HuH-7 (cell line): ENCODE measurements at places on chromosomes 5 and 9.
A peak's percentile ranks its signal among the peaks of the same experiment; 100 is the strongest.

DNA sequence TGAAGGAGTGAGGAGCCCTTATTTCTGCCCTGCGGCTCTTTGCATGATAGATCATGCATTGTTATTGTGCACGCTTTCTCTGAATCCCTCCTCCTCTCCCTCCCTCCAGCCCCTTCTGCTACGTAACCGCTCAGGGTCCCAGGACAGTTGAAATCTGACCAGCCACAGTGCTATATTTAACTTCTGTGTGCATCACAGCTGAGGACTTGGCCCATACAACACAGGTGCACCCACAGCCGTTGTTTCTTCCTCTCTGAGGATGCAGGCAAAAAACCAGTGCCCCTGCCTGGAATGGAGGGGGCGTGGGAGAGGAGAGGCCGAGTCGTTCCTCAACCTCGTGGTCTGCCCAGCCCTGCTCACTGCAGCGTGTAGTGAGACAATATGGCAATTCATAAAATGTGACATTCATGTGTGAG lies 335.6 kb upstream of the CLINT1 start:
- DNase-seq: no peak

GRCh38 chr5:68172314-68172713 lies 43.2 kb upstream of the PIK3R1 start:
- DNase-seq: no peak

GRCh38 chr5:42811591-42812446 lies at the start of gene SELENOP:
TSS of gene SELENOP (minus strand) at chr5:42811892. CDS start at chr5:42808353, 3,539 bp downstream.
- peak; percentile 81 for DNase-seq

- DNase-seq: no peak
Observed at GRCh38 chr9:15421532-15421931, 1.1 kb upstream of the SNAPC3 start.

- no peak for DNase-seq
Observed at GRCh38 chr9:80040457-80040856, 468.7 kb downstream of the TLE4 start.

- no peak for DNase-seq
Observed at GRCh38 chr5:144011388-144011787, 159.1 kb downstream of the YIPF5 start.

DNA sequence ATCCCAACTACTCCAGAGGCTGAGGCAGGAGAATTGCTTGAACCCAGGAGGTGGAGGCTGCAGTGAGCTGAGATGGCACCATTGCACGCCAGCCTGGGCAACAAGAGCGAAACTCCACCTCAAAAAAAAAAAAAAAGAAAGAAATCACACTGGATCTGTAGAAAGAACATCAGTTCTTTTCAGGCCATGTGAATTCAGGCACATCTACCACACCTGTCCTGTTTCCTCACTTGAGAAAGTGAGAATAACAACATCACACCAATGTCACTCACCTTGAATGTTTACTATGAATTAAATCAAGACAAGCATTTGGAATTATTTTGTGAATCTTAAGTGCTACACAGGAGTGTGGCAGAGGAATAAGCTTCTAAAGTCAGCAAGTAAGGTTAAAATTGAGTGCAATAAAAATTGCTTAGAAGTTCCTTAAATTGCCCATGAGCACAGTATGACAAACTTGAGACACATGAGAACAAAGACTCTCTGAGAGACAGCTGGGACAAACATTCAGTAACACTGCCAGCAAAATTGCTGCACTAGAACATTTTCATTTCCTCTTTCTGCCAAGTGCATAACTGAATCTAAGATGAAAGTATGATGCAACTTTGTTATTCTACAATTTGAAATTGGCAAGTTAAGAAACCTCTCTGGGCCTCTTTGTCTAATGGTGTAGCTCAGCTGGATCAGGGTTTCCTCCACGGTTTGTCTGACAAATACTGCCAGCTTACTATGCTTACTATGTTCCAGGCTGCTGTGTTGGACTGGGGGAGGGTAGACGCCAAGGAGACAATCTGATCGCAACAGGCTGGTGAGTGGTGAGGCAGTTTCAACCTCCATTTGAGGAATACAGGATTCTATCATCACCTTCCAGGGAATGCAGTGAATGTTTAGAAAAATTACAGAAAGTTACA lies 1.9 kb upstream of the RIC1 start:
- no peak for DNase-seq

- no peak for DNase-seq
Observed at GRCh38 chr5:41264019-41264418, 50.7 kb upstream of the C6 start.

DNA sequence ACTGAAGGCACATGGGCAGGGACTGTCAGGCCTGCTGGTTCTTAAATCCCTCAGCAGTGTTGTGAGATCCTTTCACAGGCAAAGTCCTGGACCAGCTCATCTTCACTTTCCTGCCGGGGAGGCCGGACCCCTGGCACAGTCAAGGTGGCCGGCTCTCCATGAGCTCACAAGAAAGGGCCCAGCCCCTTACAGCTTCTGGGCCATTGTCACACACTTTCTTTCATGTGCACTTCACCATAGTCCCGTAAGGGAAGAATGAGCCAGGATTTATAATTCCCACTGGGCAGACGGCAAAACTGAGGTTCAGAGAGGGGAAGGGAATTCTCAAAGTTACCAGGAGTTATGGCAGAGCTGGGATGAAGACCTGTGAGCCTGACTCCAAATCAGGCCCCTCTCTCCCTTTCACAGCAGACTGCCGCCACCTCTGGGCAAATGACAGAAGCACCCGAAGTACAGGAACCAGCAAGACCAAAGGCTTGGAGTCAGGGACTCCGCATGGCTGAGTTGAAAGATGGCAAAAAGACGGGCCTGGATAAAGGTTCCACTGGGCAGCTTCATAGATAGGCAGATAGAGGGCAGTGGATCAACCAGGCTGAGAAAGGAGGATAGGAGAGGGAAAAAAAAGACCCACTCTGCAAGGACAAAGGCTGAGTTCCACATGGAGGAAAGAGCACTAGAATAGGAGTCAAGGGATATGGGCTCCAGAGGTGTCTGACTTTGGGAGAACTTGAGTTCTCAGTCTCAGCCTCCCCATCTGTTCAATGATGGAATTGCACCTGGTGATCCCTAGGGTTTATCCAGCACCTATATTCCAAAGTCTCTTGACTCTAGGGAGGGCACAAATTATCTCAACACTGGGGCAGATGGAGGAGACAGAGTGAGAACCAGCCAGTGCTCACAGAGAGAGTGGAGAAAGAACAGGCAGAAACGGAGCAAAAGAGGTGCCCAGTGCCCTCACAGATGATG lies 128.7 kb downstream of the PAX5 start:
- DNase-seq: peak; percentile 60

- no peak for DNase-seq
Observed at GRCh38 chr9:104774132-104774531, 10.2 kb downstream of the NIPSNAP3B start.

- no peak for DNase-seq
Observed at GRCh38 chr5:127650022-127650421, 1.1 kb downstream of the CTXN3 start.

- no peak for DNase-seq
Observed at GRCh38 chr5:1310118-1310517, 15.2 kb upstream of the TERT start.

GRCh38 chr9:125106285-125106893 lies 36.9 kb downstream of the SCAI start:
- DNase-seq: no peak

GRCh38 chr9:106886111-106887046 lies 23.4 kb downstream of the ZNF462 start:
- DNase-seq: no peak

- no peak for DNase-seq
Observed at GRCh38 chr9:108002371-108002956, 512.9 kb upstream of the KLF4 start.

- DNase-seq: no peak
Observed at GRCh38 chr5:53915120-53915519, 354.7 kb downstream of the NDUFS4 start.

DNA sequence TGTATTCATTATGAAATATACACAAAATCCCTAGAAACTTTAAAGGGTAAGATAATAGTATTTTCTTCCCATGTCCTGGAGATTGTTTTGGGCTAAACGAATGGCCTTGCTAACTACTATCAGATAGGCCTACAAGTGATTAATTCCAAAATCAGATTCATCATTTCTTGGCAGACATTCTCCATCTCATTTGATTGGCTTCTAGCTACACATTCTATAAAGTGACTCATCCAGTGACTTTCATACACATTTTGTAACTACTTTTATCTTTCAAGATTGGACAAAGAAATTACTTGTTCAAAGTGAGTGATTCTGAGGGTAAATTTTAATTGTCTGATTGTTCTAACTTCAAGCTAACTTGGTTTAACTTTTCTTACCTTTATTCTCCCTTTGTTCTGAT lies 93.3 kb downstream of the RAPGEF6 start:
- DNase-seq: no peak

GRCh38 chr5:116806836-116807235 lies 232.2 kb upstream of the SEMA6A start:
- no peak for DNase-seq

DNA sequence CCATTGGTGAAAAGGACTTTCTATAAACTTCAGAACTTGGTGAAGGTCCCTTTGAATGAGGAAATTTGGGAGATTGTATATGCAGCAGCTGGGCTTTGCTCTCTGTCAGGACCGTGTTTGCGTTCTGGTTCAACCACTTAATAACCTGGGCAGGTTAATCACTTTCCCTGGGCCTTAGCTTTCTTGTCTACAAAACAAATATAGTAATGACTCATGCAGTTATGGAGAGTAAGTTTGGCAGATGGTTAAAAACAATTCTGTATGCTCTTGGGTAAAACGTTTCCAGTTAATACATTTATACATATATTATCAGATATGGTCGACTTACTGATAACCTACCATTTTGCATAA lies 197.0 kb downstream of the ARHGEF28 start:
- DNase-seq: no peak

DNA sequence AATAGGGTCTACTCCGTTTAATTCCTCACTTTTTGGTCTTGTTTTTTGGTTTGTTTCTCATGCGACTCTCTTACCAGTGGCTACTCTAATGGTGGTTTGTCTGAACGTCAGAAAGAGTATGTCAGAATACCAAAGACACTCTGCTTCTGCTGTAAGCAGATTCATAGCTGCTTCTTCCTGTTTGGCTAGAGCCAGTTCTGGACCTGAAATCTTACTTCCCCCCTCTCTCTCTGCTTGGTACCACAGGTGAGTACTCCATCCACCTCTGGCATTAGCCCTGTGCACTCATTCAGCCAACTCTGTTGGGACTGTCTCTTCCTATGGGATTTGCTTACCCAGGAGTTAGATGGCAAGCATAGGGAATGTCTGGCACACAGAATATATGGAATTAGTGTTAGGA lies 6.6 kb downstream of the ZCCHC7 start:
- no peak for DNase-seq

DNA sequence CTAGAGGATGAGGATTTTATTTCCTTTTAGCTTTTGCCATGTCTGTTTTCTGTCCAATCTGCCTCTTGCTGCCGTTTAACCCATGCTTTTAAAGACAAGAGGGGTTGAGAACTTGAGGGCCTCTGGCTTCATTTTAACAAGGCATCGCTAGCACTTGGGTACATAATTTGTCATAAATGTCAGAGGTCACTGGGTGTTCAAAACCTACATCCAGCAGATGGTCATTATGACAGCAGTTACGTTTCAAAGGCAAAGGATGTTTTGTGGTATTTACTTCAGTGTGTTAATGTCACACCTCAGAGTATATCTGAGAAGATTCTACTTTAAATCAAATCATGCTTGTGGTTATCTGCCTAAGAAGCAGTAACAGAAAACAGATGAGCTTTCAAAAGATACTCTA lies 918.3 kb downstream of the NR2F1-AS1 start:
- no peak for DNase-seq

DNA sequence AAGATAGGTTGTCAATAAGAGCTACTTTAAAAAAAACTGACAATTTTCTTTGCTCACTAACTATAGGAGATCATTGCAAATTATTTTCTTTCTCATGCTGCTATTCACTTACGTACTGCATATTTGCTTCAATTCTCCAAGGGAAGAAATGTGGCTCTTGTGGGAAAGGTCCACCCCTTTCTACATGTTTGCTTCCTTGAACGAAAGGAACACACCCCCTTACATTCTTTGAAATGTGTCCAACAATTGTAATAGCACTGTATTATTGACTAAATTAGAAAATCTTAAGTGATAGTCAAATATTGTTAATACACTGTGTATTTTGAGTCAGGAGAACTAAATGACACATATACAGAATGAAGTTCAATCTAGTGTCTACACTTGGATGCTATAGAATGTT lies 5.2 kb downstream of the MEF2C start:
- DNase-seq: no peak

DNA sequence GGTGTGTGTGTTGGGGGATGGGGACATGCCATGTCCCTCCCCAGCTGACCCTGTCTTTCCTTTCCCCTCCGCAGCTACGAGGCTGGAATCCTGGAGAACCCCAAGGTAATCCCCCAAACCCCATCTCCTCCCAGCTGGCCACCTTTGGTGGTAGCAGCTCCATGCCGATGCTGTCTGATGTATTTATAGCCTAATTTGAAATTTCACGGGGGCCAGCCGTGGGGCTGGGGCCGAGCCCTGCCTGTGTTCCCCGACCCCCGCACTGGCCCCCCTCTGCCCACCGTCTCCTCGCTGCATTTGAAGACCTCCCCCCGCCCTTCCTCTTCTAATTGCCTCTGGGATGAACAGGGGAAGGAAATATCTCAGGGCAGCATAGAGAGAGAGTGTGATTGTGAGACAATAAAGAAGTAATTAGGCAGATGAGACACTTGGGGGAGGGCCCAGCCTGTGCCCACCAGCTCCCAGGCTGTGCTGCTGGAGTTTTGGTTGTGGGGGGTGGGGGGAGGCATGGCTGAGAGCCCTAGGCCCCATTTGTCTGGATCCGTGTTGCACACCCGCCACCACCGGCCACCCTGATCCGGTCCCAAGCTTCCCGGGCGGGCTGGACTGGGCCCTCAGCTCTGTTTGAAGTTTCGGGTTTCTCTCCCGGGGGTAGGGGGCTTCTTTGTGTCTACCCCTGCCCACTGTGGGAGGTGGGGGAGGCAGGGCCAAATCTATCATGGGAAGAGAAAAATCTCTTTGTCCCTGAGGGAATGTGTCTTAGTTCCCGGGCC lies 26.8 kb downstream of the ASS1 start:
- DNase-seq: no peak

- no peak for DNase-seq
Observed at GRCh38 chr5:122701640-122702523, 73.0 kb upstream of the SNX2 start.

GRCh38 chr5:51027271-51027670 lies 356.0 kb upstream of the ISL1 start:
- no peak for DNase-seq

GRCh38 chr5:158522776-158523175 lies 576.9 kb downstream of the EBF1 start:
- DNase-seq: no peak

DNA sequence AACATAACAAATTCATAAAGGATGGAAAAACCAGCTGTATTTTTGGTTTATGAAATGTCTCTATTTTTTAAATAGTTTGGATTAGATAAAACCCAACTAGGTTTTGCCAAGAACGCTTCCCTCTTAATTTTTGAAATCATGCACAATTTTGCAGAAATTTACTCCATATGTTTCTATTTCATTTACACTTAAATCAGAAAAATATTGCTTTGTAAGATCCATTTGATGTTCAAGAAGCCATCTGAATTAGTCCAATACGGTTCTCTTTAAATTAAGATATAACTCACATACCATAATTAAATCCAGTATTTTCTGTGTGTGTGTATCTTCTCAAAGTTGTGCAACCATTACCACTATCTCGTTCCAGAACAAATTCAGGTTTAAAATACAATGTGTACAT lies 78.6 kb upstream of the FBXL7 start:
- DNase-seq: no peak
